ENCODE measurements at places on chromosomes 1 and 21.

- no peak for DNase-seq
Measured at GRCh38 chr1:93993731-93994130, 84.5 kb upstream of the GCLM start.

DNA sequence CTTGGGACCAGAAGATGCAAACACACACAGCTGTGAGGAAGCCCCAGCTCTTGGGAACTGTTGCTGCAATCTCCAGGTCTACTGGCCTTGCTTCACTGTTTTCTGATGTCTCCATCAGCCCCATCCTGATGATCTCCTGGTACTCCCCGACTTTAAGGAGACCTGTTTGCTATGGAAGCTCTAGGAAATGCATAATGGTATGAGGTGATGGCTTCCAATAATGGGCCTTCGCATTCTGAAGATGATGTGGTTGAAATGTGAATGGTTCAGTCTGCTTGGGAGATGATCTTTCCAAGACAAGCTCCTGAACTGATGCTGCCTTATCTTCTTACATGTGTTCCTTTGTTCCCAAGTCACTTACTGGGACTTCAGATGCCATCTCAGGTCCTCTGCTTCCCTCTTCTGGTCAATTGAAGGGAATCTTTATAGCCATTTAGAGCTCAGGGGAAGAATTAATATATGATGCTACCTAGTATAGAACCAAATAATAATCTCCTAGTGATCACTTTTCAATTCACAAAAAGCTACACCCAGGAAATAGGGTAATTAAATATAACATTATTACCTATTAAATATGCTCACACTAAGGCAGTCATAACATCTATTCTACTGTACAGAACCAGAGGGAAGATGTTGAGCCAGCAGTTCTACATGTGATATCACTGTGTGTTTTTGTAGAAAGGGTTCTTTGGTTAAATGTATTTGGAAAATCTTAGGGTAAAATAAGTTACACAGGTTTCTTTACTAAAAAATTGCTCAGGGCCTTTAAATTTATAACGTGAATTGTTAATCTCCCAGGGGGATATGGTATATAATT, 73.9 kb upstream of the VTCN1 start:
- DNase-seq: peak; percentile 85

- no peak for DNase-seq
Measured at GRCh38 chr1:46569884-46570725, 18.7 kb upstream of the KNCN start.

DNA sequence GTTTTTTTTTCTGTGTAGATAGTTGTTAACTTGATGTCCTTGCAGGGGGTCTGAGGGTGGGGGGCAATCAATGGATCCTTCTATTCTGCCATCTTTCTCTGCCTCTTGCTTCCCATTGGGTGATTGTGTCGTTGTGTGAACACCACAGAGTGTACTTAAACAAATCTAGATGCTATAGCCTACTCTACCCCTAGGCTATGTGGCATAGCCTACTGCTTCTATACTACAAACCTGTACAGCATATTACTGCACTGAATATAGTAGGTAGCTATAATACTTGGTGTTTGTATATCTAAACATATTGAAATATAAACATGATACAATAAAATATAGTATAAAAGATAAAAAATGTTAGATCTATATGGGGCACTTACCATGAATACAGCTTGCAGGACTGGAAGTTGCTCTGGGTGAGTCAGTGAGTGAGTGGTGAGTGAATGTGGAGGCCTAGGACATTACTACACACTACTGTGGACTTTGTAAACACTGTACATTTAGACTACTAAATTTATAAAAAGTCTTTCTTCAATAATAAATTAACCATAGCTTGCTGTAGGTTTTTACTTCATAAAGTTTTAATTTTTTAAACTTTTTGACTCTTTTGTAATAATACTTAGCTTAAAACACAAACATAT, 105.4 kb downstream of the CENPF start:
- DNase-seq: no peak

DNA sequence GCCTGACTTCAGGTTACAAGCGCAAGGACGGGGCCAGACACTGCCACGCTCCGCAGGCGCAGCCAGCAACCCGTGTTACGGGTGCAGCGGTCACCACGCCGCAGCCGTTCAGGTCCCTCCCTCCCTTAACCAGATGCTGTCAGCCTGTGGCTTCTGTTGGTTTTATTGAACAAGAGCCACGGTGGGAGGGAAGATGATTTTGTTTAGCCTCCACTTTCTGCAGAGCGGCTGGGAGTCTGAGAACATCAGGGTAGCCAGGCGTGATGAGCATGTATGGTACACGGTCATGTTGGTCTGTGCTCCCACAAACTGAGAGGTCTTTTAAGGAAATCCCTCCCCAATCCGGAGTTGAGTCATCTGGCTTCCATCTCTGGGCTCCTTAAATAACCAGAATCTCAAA, 18.5 kb upstream of the ADARB1 start:
- DNase-seq: peak; percentile 11

DNA sequence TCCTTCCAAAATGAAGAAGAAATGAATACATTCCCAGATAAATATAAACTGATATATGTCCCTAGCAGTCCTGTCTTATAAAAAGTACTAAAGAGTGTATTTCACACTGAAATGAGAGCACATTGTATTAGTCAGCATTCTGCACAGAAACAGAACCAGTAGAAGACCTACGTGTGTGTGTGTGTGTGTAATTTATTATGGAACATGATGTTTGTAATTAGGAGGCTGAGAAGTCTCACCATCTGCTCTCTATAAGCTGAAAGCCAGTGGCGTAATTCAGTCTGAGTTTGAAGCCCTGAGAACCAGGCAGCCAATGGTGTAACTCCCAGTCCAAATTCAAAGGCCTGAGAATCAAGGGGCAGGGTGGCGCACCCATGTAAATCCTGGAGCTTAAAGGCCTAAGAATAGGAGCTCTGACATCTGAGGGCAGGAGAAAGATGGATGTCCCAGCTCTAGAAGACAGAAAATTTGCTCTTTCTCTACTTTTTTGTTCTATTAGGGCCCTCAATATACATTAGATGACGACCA, 146.5 kb upstream of the LYPLAL1 start:
- no peak for DNase-seq

DNA sequence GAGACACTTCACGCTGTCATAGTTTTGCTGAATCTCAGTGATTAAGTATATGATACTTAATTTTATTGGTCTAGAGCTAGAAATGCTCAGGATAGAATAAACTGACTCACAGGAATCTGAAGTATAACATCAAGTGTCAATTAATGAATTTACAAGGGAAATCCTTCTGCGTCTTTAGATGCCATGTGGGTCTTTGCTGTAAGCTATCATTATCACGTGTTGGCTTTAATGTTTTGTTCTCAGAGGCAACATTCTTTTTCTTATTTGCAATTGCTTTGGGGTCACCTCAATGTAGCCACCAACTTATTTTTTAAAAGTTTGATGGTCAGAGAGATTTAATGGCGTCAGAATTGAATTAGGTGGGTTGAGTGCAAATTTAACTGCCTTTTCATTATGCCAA, 680.1 kb upstream of the PTBP2 start:
- DNase-seq: no peak

DNA sequence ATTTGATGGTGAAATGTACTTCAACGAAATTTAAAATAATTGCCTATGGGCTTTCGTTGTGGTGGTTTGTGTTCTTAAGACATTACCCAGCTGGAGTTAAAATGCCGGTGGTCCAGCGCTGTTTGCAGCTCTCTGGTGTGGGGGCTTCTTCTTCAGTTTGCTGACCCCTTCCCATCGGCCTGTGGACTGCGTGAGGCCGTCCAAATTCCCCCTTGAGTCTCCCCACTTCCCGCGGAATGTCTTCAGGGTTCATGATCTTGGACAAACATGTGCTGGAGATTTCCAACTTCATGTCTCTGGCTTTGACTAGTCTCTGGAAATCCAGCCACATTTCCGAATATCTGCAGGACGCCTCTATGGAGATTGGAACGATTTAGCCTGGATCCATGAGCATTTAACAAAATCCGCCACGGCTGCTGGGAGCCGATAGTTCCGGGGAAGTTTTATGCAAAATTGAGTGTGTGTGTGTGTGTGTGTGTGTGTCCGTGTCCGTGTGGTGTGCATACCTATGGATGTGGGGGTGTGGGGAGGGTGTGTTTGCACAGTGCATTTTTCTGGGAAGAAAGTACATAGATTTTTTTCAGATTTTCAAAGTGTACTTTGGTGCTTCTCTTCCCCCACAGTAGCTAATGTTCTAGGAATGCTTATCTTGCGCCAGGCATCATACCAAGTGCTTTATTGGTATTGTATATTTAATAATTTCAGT, 117.2 kb downstream of the PCP4 start:
- no peak for DNase-seq

DNA sequence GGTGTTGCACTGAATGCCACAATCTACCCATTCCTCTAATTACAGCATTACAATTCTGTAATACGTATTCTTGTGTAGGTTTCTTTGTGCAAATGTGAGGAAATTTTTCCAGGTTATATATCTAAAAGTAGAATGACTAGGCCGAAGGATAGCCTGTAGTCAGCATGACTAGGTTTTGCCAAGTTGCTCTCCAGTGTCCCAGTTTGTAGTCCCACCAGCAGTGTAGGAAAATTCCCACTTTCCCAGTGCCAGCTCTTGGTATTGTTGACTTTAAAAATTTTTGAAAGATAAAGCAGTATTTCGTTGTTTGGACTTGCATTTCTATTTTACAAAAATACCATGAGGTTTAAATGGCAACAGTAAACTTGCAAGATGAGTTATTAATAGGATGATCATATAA, 3.0 kb downstream of the PARK7 start:
- DNase-seq: no peak

- DNase-seq: no peak
Measured at GRCh38 chr21:15007716-15008296, 57.0 kb downstream of the NRIP1 start.

- peak; percentile 64 for DNase-seq
Measured at GRCh38 chr1:183543619-183544204, 46.5 kb downstream of the NCF2 start.

DNA sequence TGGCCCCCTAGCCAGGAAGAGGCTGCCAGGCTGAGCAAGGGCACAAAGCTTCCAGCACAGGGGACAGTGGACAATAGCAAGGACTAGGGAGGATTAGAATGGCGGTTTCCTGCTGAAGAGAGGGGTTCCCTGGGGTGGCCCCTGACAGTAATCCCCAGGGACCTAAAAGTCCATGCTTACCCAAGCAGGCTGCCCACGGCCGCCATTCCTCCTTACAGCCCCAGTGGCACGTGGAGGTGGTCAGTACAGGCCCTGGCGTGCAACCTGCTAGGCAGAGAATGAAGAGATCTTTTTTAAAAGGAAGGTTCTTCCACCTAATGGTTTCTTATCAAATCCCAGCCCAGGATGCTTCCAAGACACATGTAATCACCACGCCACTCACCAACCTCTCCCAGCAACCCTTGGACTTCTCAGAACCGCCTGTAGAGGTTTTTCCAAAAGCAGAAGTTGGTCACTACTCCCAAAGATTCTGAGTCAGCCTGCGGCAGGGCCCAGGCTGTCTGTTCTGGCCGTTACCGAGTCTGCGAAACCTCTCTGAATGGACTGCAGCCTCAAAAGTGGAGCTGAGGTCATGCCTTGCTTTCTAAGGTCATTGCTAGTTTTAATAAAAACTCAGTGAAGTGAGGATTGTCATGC, 926 bp downstream of the MRPL55 start:
- DNase-seq: no peak

GRCh38 chr1:206725109-206725963, 40.6 kb downstream of the MAPKAPK2 start:
- DNase-seq: peak; percentile 51

- DNase-seq: no peak
Measured at GRCh38 chr1:208024406-208024805, 113.5 kb upstream of the CD34 start.

DNA sequence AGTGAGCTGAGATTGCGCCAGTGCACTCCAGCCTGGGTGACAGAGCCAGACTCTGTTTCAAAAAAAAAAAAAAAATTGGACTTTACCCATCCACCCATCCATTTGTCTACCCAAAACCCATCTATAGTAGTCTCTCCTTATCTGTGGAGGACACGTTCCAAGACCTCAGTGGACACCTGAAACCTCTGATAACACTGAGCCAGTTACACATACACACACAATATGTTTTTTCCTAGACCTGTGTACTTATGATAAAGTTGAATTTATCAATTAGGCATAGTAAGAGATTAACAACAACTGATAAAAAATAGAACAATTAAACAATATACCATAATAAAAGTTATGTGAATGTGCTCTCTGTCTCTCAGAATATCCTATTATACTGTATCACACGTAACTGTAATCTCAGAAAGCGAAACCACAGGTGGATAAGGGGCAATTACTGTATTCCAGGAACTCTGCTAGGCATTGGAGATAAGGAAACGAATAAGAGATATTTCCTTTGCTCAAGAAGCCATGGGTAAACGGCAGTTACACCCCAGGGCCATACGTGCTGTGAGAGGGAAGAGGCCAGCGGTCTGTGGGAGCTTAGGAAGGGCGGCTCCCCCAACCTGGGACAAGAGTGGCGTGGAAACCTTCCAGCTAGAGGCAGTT, 84.2 kb upstream of the DISP3 start:
- DNase-seq: no peak

GRCh38 chr1:30305519-30305918, 417.9 kb downstream of the MATN1 start:
- no peak for DNase-seq

- DNase-seq: no peak
Measured at GRCh38 chr1:65297706-65298105, 11.6 kb upstream of the DNAJC6 start.

GRCh38 chr1:169012416-169012815, 94.1 kb upstream of the ATP1B1 start:
- DNase-seq: no peak

DNA sequence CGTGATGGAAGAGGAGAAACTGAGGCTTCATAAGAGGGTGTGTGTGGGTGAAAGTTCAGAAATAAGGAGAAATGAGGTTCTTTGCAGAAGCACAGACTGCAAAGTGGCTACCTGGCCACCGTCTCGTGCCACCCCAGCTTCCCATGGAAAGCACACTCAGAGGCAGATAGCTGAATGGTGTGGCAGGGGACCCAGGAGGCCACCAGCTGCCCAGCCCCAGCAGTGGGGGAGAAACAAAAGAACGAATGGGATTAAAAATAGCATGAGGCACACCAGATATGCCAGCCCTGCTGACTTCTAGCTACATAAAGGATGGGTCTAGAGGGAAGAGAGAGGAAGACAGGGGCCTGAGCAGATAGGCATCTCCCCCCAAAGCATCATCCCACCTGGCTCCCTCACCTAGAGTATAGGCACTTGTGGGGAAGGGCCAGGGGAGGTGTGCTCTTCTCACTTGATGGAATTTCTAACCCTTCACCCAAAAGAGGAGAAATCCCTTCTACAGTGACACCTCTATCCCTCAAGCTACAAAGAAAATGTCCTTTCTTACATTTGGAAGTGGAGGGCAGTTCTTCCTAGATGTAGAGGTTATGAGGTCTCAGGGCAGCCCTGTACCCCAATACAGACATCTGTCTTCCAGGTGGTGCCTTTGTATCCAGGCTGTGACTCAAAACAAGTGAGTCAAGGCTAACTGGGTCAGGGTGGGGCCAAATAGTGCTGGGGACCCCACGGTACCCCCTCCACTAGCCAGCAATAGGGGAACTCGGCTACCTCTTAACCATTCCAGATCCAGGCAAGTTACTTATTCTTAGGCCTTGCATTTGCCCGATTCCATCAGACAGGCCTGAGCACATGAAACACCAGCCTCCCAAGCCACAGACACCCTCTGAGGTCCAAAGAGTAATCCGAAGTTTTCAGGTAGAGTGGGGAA, 3.5 kb downstream of the HDGF start:
- peak; percentile 57 for DNase-seq

Data from kidney tubule cell (primary cell).